ENCODE measurements at places on chromosomes 16 and 17.
A peak's percentile ranks its signal among the peaks of the same experiment; 100 is the strongest.

GRCh38 chr16:80040814-80041213 lies 440.3 kb upstream of the MAF start:
- DNase-seq: no peak

DNA sequence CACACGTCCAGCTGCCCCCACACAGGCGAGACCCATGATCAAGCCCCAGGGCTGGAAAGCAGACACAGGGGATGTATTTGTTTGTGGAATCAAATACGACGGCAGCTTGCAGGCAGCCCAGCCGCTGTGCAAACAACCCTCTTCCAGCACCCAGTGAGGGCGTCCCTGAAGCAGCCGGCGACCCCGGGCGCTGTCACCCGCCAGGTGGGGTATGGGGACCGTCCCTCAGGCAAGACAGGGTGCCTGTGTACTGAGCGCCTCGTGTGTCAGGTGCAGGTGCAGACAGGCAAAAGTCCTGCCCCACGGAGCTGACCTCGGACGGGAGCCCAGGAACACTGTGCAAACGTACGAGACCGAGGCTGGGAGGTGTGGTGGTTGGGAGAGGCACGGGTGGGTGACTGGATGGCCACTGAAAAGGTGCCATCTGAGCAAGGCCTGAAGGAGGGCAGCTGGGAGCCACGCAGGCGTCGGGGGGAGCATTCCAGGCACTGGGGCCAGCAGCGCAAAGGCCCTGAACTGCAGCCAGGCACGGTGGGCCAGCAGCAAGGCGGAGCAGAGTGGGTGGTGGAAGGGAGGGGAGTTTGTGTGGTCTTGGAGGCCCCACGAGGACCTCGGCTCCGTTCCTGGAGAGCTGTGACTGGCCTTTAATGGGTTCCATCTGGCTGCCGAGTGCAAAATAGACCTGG lies 48.5 kb downstream of the CBFA2T3 start:
- no peak for DNase-seq

DNA sequence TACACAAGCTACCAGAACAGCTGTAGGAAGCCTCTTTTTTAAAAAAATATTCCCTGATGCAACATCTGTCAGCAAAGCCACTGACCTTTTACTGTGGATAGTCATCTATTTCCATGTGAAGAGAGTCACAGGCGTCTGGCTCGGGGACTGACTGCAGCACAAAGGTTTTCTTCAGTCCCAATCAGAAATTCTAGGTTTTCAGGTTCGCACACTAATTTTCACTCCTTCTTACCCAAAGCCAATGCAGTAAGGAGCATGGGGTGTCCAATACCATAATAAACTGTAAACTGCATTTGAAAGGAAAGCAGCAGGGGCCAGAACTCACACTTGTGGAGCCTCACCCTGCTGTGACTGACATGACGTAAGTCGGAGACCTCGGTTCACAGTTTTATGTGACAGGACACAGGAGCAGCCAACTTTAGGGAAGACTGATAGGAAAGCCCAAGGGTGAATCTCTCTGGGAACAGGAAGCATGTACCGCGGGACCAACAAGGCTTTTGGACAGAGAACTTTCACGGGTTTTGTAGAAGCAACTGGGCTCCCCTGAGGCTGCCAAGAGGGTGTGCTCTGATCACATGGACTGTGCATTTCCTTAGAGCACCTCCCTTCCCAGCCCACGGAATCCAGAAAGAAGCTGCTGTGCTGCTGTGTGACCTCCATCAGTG lies 9.1 kb upstream of the TMEM100 start:
- DNase-seq: no peak

DNA sequence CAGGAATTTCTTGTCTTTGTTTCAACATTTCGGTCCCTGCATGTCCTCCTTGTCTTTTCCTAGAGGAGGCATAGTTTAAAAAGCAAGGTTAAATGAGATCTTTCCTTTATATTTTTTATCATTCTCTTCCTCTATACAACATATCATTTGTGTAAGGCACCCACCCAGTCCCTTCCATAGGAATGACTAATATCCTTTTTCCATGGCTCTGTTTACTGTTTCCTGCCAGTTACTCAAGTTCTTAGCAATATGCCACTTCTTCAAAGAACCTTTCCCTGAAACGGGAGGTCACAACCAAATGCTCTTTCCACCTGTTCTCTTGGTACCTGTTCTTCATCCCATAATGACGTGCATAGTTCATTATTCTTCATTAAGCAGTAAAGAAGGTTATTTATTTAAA lies 1237.1 kb upstream of the GOT2 start:
- DNase-seq: no peak

DNA sequence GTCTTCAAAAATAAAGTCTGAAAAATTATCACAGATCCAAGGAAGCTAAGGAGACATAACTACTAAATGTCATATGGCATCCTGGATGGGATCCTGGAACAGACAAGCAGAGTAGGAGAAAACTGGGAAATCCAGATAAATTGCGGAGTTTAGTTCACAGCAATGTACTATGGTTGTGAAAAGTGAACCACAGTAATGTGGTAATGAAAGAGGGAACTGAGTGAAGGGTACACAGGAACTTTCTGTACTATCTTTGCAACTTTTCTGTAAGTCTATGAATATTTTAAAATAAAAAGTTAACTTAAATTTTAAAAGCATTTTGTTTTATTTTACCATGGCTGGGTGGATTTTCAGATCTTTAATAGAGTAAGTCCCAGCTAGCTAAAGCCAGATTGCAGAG lies 16.3 kb downstream of the SLFN12L start:
- DNase-seq: no peak

DNA sequence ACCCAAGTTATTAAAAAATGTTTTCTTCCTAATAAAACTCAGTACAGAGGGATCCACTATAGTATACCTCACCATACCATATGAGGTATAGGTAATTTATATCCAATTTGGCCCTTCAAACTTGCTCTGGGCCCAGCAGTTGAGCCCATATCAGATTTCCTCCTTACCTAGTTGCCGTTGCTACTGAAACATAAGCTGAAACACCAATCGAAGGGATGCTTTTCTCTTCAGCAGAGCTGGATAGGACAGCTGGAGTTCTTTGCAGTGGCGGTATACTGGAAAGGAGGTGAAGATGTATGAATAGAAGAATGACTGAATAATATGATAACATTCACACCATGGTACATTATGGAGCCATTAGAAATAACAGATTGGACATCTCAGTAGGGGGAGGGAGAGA lies 42.7 kb downstream of the TNRC6C start:
- no peak for DNase-seq

DNA sequence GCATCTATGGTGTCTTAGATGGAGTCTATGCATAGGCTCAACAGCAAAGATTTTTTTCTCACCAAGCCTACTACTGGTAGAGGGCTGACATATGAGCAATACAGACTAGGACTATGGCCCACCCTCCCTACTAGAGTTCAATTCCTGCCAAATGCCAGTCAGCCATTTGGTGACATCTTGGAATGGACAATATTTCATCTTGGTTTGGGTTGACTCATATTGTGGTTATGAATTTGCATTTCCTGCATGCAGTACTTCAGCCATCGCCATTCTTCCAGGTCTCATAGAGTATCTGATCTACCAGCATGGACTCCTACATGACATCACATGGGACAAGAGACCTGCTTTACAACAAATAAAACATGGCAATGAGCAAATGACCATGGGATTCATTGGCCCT lies 778.1 kb upstream of the SOX9 start:
- no peak for DNase-seq

- DNase-seq: no peak
These were observed 93.3 kb downstream of the HELZ start for GRCh38 chr17:67151717-67152116.

GRCh38 chr17:64771980-64772844 lies 110.1 kb upstream of the SMURF2 start:
- no peak for DNase-seq

DNA sequence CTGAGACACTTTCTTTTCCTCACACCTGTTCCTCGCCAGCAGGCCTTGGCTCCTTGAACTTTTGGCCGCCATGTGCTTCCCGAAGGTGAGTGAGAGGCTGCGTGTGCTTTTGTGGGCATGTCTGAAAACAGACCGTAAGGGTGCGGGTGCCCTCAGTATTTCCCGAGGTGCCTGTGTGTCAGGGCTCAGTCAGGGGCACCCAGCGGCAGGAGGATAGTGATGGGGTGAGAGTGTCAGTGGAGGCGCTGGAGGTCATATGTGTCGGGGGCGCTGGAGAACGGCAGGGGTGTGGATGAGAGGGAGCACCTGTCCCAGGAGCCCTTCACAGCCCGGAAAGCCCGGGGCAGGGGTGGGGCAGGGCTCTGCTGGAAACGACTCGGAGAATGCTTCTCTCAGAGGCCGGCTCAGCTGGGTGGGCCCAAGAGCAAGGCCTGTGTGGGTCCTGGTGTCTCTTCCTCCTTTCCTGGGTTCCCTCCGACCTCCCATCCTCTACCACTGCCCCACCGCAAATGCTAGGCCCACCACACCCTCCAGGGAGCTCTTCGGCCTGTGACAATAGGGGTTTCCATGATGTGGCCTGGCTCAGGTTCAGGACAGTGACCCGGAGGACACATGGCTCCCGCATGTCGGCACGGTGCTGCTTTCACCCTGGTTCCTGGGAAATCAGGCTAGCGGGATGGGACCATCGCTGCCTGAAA lies 451 bp downstream of the IL32 start:
- no peak for DNase-seq

DNA sequence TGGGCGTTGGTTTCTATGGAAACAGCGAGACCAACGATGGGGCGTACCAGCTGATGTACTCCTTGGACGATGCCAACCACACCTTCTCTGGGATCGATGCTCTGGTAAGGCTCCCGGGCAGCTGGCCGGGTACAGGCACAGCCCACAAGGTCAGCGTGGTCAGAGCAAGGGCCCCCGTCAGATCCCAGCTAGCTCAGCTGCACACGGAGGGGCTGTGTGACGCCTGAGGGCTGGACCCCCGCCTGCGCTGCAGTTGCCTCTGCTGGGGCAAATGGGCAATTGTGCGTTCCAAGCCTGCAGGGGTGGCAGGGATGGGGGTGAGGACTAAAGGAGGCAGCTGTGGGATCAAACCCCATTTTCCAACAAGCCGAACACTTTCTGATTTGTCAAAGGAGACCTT lies 17.5 kb downstream of the TTYH2 start:
- DNase-seq: no peak

DNA sequence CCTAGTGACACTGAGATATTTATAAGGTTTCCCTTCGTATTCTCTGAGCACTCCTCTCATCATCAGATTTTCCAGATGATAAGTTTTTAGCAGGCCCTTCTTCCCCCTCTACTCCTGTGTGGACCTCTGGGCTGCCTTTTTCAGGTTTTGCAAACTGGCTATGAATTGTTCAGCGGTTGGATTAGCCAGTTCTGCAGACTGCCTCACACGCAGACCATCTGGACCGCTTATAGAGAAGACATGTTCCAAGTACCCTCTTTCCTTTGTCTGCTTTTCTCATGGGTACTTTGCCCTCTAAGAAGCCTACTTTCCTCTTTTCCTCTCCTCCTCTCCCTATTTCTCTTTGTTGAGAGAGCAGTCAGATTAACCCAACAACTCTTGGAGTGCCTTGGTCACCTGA lies 111.6 kb downstream of the GRIN2A start:
- DNase-seq: no peak

DNA sequence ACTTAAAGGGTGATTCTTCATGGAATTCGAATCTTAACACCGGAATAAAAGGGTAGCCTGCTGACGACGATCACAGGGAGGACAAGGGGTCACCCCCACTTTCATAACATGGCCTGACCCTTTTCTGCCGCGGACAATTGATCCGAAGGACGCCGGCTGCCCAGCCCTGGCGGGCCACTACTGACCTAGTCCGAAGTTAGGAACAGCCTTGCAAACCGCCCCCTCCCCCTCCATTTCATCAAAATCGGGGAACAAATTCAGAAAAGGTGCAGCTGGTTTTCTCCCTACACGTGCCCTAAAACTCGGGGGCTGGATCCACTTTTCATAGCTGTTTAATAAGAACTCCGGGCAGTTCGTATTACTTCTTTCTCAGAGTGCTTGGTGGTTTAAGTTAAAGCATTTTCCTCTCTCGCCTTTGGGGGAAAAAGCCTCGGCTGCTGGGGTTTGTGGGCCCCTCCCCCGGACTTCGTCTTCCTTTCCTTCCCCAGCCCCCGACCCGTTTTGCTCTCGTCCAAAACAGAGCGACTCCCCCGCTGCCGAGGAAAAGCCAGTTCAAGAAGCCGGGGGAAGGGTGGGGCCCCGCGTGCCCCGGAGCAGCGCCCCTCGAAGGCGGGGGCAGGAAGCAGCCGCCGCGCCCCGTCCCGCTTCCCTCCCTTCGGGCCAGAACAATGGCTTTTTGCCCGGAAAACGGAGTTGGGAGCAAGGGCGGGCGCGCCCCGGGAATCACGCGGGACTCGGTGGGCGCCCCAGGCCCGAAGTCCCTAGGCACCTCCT lies 641 bp upstream of the CBX2 start:
- DNase-seq: no peak

GRCh38 chr17:17636272-17636885 lies 44.9 kb upstream of the PEMT start:
- no peak for DNase-seq

DNA sequence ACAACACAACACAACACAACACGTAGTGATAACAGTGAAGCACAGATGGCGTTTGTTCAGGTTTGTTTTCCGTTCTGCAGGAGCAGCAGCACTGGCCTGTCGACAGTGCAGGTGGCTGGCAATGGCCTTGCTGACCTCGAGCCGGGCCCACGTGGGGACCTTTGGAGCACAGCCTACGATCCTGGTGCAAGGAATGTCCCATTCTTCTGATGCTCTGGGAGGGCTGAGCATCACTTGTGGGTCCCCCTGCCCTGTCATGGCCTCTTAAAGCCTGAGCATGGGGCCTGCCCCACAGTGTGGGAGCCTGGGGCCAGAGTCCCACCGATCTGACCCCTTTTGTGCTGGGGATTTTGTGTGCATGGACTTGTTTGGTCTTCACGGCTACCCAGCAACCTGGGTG lies 6.8 kb downstream of the MAP2K3 start:
- peak; percentile 0 for DNase-seq

DNA sequence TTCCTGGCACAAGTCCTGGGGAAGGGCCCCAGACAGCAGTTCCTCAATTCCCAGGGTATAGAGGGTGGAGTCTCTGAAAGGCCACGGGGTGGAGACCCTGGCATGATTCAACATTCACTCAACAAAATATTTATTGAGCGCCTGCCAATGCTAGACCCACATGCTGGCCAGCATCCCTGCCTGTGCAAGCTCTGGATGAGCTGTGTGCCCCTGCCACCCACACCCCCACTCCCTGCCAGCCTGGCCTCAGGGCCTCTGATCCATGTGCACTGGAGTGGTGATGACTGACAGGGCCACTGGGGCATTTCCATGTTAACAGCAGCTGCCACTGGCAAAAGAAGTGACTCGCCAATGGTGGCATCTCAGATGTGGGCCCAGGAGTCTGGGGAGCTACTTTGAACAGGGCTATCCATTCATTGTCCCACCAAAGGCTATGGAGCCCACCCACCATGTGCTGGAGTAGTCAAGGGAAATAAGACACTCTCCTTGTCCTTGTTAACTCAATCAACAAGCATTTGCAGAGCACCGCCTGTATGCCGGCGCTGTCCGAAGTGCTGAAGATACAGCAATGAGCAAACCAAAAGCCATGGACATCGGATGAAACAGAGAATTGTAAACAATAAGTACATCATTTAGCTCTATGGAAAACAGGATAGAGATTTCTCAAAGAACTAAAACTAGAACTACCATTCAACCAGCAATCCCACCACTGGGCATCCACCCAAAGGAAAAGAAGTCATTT lies 3.0 kb upstream of the PRSS22 start:
- no peak for DNase-seq

- no peak for DNase-seq
These were observed 4.2 kb downstream of the CLCN7 start for GRCh38 chr16:1470481-1471251.

Data from stimulated activated CD4-positive, alpha-beta T cell treated with anti-CD3 and anti-CD28 coated beads, Interleukin-4, amount 100 ng/mL, for 4 hours (primary cell).